ENCODE measurements at places on chromosomes 3 and 15.

DNA sequence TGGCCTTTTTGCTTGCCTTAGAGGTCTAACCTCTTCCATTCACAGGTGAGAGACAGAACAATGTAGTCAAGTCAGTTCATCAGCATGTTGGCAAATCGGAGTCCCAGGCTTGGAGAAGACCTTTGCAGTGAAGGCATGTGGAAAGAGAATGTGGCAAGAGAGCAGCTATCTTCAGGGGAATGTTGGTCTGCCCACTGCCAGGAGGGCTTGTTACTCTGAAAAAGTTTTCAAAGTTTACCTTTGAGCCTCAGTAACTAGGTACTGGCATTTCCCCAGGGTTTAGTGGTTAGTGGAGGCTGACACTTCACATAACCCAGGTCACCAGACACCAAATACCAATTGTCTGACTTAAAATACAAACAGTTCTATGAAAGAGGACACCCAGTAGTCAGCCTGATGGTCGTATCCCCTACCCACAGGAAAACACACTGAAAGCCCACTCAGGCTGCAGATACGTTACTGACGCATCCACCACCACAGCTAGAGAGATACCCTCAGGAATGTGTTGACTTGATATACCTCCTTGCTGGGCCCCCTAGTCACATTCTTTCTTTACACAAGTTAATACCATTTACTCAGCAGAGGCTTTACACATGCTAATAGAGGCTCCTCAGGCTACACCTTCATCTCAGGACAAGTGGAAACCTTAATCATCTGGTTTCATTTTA, 9.7 kb upstream of the ARID3B start:
- no peak for DNase-seq

GRCh38 chr3:184299488-184300377, 692 bp downstream of the PSMD2 start:
- no peak for DNase-seq

DNA sequence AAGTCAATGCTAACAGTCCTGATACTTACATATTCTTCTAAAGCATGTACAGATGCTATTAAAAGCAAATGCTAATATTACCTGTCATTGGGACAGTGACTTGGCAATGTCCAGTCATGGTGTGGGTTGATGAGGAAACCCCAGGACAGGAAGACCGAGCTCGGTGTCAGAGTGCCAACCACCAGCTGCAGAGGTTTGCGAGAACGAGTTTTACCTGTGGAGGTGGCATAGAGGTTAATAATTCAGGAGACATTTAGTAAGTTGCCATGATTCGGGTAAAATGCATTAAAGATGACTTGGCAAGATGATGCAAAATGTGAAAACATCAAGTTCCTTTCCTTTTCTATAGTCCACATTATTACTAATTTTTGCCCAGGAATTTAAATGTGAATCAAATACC, 94.5 kb downstream of the ABI3BP start:
- DNase-seq, result no peak

- no peak for DNase-seq
Observed at GRCh38 chr3:50375258-50375931, 16.1 kb upstream of the TMEM115 start.

- no peak for DNase-seq
Observed at GRCh38 chr3:82390868-82391267, 629.4 kb upstream of the GBE1 start.
